NCI-H526 treated with DMSO at 0.1 percent for 48 hours (cell line): ENCODE measurements at places on chromosomes 6 and 20.

GRCh38 chr6:5190507-5190906 lies 70.2 kb downstream of the LYRM4 start:
- no peak for DNase-seq

- no peak for DNase-seq
Observed at GRCh38 chr6:167148021-167148420, 9.8 kb downstream of the GPR31 start.

DNA sequence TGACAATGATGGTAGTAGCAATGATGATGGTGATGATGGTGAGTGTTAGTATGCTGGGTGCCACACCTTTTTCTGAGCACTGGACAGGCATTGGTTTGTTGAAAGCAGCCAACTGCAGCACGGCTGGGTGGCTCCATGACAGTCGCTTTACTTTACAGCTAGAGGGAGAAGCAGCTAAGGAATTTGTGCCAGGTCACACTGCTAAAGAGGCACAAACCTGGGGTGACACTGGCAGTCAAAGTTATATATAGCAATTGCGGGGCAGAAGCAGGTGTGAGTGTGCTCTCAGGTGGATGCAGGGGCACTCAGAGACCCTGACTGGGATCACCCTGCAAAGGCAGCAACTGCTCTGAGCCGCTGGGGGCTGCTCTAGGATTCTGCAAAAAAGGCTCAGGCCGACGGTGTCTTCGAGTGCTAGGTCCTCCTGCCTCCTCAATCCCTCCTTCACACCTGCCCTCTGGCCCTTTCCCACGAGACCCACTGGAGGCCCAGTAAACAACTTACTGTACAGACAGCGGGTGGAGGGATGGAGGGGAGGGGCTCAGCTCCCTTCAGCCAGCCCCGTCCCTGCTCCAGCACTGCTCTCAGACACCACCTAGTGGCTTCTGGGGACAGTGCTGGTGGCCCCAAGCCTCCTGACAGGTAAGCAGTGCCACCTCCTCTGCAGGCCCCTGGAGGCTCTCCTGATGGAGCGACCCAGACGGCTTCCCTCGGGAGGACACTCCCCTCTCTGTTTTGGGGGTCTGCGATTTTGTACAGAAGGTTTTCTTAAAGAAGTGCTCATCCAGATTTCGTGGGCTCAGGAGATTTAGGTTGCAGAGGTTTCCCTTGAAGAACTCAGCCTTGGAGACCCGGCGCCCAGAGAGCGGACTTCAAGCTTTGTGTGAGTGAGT lies 4.4 kb upstream of the RPS21 start:
- peak; percentile 66 for DNase-seq

DNA sequence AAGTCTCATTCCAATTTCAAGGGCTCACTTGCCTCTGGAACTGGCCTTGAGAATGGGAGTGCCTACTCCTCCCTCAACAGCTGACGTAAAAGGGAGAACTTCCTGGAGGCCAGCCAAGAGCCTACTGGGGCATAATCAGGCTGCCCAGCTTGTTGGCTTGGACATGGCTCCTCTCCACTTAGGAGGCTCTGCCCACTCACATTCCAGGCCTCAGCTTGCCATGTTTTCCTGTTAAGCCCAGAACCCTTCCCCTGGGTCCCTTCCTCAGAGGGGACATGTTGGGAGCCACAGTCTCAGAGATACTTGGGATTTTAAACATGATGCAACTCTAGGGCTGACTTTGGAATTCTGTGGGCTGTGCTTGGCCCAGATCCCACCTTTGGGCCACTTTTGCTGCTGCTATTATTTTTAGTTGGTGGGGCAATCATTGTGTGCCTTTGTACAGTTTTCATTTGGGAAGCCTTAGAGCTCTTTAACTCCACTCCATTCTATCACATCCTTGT lies 31.5 kb upstream of the ADTRP start:
- no peak for DNase-seq

- DNase-seq = no peak
Observed at GRCh38 chr6:30641048-30641447, 5.9 kb upstream of the C6orf136 start.

- DNase-seq = no peak
Observed at GRCh38 chr20:8221887-8222419, 89.9 kb downstream of the PLCB1 start.
